ENCODE measurements at places on chromosomes 7 and 10.

DNA sequence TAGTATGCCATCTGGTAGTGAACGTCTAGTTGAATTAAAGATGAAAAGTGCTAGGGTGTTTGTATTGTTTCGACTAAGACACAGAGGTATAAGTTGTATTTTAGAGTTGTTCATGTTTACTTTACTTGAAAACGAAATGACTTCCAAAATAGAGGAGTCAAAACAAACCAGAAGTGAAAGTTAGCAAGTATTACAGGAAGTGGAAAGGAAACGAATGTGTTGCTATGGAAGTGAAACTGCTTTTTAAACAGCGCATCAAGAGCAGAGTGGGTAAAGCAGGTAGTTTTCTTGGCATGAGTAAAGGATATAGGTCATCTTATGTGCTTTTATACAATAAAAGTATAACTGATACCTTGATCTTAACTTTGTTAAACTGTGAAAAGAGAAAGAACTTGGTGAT, 20.0 kb upstream of the GALNTL5 start:
- DNase-seq = no peak

GRCh38 chr10:45470098-45471012, 96.3 kb downstream of the ALOX5 start:
- DNase-seq = no peak

DNA sequence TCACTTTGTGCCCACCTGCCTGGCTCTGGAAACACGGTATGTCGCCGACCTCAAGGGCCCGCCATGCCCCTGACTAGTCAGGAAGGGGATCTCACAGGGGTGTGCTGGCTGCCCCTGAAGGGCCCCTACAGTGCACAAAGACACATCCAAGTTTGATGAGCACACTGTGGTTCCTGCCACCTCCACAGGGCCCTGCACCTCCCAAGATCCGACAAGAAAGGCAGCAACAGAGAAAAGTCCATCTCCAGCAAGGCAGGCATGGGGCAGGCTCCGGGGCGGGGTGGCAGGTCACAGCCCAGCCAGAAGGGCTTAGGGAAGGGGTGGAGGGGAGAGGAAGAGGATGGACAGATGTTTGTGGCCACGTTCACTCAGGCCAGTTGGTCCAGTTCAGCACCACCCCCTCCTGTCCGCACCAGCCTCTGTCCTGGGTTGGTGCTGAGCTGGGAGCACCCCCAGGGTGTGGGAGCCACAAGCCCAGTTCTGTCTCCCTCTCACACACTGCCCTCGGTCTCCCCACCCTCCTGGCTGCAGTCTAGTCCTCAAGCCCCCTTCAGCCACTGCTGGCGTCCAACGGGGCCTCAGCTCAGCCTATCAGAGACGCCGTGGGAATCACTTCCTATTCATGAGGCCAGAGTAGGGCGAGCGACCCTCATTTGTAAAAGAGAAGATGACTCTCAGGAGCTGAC, 11.5 kb downstream of the DRGX start:
- no peak for DNase-seq

DNA sequence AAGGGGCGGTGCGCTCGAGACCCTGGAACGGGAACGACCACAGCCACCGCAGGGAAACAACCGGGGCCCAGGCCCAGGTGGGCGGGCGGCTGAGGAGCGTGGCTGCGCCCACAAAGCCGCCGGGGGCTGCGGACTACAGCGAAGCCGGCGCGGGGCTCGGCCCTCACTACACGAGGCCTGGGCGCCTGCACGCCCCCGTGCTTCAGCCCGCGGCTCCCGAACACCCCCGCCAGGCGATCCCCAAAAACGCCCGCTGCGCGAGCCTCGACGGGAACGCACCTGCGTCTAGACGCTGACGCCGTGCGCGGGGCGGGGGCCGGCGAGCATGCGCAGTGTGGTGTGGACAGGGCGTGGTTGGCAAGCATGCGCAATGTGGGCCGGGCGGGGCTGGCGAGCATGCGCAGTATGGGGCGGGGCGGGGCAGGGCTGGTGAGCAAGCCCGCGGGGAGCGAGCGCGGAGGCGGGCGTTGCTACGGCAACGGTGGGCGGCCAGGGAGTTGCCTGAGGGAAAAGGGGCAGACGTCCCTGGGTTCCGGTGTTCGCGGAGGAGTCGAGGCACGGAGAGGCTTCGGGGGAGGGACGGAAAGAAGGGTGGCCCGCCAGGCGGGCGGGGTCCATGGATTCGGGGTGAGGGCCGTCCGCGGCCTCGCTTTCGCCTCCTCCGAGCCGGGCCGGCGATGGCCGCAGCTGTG, at the start of gene RNF32:
RNF32 (plus strand) TSS at position 518 of the 692 bp plus-strand sequence. CDS start 3,104 bp downstream, outside the sequence.
- peak; percentile 93 for DNase-seq

GRCh38 chr10:74153676-74154075, 2.7 kb downstream of the ADK start:
- no peak for DNase-seq

GRCh38 chr10:67893637-67894036, 9.2 kb downstream of the SIRT1 start:
- no peak for DNase-seq

DNA sequence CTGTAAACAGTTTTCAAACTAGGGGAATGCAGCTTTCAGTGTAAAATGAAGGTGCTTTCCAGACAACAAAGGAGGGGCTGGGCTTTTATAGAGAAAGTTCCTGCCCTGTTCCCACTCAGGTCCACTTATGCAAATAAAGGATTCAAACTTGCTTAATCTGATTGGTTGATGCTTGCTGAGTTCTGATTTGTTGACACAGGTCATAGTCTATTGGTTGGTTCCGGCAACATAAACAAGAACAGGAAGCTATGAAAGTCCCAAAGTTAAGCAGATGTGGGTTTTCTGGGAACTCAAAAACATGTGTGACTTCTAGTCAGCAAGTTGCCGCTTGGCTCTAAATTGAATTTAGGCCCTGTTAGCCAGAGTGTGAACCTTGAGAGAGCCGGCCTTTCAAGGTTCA, 194.2 kb upstream of the SVIL start:
- no peak for DNase-seq

DNA sequence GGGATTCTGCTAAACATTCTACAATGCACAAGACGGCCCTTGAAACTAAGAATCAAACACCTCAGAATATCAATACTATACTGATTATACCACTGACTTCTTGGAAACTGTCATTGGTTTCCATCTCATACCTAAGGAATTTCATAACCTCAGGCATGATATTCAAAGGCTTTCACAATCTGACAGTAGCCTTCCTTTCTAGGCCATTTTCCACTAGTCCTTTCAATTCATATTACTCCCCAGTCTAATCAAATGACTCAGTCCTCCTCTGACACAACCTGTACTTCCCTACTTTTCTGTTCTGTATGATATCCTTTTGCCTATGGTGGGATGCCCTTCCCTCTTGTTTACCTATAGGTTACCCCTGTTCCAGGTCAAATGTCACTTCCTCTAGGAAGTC, 48.3 kb downstream of the CSTF2T start:
- DNase-seq = no peak

DNA sequence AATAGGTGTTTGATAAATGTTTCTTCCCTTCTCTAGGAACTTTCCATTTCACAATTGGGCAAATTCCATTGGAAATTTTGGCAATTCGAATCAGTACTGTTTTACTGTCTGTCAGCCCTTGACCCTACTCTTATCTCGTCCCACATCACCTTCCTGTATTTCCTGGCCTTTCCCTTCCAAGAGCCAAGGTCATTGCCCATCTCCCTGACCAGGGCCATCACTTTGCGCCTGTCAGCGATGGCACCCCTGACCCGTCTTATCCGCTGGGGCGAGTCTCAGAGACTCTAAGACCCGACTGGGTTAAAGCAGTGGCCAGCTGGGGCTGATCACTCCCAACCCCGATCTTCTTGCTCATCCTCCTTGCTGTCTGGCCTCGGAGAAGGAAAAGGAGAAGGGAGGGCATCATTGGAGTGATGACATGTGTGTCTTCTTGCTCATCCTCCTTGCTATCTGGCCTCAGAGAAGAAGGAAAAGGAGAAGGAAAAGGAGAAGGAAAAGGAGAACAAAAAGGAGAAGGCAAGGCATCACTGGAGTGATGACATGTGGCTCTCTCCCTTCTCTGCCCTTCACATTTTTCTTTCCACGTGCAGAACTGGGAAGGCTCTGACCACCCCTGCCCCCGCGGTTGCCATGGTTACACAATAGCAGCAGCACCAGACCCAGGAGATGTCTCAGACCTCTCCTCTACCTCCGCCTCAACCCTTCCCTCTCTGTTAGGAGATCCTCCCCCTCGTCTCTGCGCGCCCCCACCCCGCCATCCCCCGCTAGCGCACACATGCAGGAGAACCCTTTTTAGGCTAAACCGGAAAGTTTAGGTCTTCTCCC, 2.0 kb downstream of the SEMA3D start:
- no peak for DNase-seq

- DNase-seq = no peak
These were observed 78.7 kb upstream of the MKRN1 start for GRCh38 chr7:140557809-140558518.

DNA sequence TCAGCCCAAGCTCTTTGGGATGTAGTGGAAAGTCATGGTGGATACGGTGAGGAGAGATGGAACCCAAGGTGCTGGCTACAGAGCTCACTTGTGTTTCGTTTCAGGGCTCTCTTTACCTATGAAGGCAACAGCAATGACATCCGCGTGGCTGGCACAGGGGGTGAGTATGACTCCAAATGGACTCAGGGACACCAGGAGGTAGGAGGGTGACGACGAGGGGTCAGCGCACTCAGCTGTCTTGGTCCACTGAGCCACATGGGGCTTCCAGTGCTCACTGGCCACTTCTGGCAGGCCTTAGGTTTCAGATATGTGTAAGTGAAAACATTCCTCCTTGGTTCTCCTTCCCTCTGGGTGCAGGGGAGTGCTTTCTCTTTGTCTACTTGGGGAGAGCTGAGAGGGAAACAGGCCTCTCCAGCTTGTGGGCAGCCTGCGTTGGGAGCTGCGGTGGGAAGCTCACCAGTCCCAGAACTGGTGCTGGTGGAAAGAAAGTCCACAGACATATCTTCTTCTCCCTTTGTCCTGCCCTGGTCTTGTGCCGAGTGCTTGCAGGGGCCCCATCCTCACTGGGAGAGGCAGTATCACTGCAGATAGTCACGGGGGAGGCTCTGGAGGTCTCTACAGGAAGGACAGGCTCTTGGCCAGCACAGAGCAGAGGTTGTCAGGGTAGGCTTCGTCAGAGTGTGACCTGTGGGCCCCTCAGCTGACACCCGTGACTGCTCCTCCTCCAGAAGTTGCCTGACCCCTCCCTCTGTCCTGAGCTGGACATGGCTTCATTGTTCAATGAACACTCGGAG, 5.8 kb downstream of the DBNL start:
- DNase-seq = no peak

DNA sequence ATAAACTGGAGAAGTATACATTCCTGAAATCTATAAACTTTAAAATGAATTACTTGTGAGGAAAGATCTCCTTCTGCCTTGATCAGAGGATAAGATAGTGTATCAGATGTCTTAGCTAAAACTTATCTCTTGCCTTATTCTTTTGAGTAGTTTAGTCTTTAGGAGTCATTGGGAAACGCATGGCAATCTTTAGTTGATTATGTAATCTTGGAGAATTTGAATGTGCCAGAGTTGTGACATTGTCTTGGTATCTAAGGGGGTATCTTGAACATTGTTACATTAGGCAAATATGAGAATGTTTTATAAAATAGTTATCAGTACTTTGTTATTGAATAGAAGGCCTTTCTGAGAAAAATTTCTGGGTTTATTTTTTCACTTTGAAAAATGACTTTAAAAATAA, 61.6 kb upstream of the ADRA2A start:
- no peak for DNase-seq

- no peak for DNase-seq
These were observed 136.3 kb downstream of the DPY19L1 start for GRCh38 chr7:34900891-34901513.

DNA sequence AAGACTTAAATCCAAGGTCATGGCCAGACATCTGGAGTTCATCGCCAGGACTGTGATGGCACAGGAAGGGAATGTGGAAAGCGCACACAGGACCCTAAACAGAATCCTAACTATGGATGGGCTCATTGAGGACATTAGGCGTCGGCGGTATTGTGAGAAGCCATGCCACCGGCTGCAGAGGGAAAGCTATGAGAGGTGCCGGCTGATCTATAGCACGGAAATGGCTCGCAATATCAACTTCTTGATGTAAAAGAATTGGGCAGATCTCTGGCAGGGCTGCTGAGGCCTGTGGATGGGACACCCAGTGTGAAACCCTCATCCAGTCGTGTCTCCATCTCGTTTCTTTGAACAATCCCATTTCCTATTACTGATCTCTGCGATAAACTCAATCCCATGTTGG, 6.3 kb upstream of the CTBP2 start:
- DNase-seq = no peak

DNA sequence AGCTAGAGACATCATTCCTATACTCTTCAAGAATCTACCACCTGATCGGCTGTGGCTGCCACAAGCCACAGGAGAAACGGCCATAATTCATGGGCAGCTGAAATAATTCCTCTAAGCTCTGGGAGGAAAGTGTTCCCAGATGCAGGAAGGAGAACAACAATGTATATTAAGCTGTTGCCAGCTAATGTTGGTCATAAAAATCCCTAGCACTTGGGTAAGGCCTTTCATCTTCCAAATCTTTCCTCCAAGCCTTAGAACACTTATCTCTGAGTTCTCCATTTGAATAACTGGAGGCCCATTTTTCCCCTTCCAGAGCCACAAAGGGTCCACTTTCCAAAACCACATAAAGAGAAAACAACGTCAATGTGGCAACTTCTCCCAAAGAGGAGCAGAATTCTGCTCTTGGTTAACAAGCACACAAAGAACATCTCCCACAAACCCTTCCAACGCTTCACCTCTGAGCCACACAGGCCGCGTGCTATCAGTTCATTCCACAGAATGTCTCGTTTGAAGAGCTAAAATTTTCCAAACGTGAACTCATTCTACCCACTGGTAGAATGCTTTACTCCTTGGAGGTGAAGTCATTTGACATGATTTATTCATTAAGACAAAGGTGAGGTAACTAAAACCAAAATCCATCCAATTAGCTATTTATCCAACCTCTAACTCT, 11.2 kb downstream of the KCNMA1 start:
- DNase-seq = no peak

DNA sequence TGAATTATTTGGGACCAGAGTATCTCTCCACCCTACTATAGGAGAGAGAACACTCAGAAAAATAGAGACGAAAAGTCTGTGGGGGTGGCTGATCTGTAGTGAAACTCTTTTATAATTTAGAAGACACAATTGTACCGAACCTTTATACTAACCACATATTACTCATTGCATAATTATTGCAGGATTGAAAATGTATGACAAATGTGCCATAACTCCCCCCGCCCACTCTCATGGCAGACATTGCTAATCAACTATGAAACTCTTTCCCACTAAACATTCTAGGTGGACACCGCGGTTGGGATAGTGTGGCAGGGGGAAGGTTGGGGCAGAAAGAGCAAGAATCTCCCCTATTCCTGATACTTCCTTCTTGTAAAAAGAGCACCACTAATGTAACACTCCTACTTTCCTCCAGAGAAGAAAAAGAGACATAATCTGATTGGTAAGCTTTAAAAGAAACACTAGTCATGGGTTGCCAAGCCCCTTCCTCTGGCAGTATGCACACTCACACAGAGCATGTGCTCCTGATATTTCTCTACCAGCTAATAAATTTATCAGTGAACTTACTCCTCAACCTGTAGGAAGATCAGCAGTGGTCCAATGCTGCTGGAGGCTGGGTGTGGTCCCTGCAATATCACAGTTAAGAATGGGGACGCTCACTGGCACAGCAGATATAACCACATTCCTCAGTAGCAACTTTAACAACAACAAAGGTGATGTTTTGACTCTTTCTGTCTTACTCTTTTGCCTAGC, 18.7 kb upstream of the ARID5B start:
- DNase-seq = peak; percentile 57

- DNase-seq = no peak
These were observed 24.0 kb upstream of the HSPA12A start for GRCh38 chr10:116766241-116766827.

GRCh38 chr7:81267508-81267907, 348.7 kb upstream of the SEMA3C start:
- DNase-seq = no peak

- DNase-seq = no peak
These were observed 124.5 kb downstream of the BAMBI start for GRCh38 chr10:28801869-28802268.

Measured in stimulated activated CD4-positive, alpha-beta T cell treated with anti-CD3 and anti-CD28 coated beads, Interleukin-1b, Interleukin-23, amount 100 ng/mL, for 24 hours (primary cell).